Muscle of back (tissue), 13 donors: ENCODE measurements at places on chromosomes 1 and 21. TPM values are rescaled to one million over a fixed set of nuclear protein-coding genes. Genes with fewer than 3 reads are reported as not detected.

DNA sequence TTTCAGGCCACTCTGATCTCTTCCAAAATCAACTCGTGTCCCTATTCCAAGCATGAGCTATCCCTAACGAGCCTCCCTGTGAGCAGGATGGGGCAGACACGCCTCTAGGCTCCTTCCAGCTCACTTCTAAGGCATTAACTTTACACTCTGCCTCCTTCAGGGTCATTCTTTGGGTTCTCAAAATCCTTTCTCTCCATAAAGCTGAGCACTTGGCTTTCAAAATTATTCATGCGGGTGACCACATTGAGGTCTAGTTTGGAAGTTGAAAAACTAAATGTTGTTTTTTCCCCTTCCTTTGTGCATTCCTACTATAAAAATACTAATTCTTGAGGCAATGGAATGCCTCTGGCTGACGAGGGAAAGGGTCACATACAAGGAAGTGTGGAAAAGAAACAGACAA, 33.5 kb upstream of the BMP8B start:
- no peak for DNase-seq

GRCh38 chr1:41538741-41539417, 54.4 kb upstream of the EDN2 start:
- no peak for DNase-seq

- peak; percentile 90 for DNase-seq
These were observed 3.7 kb upstream of the CCN1 start for GRCh38 chr1:85576642-85577418.

DNA sequence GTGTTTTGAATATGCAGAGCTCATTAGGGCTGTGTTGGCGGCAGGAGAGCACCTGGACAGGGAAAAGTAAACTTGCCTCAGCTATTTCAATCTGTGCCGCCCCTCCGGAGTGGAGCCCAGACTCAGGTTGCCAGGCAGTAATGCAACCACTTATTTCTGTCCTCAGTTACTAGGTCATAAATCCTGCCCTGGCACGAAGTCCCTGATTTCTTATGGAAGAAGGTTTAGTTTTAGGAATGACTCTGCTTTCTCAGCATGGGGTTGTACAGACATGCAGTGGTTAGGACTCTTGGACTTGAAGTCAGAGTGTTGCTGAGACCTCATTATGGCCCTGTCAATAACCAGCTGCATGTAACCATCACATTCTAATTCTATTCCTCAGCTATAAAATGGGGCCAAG, 98.3 kb upstream of the FGGY start:
- DNase-seq = no peak

The RNU1-2 gene
- polyA plus RNA-seq = not detected

DNA sequence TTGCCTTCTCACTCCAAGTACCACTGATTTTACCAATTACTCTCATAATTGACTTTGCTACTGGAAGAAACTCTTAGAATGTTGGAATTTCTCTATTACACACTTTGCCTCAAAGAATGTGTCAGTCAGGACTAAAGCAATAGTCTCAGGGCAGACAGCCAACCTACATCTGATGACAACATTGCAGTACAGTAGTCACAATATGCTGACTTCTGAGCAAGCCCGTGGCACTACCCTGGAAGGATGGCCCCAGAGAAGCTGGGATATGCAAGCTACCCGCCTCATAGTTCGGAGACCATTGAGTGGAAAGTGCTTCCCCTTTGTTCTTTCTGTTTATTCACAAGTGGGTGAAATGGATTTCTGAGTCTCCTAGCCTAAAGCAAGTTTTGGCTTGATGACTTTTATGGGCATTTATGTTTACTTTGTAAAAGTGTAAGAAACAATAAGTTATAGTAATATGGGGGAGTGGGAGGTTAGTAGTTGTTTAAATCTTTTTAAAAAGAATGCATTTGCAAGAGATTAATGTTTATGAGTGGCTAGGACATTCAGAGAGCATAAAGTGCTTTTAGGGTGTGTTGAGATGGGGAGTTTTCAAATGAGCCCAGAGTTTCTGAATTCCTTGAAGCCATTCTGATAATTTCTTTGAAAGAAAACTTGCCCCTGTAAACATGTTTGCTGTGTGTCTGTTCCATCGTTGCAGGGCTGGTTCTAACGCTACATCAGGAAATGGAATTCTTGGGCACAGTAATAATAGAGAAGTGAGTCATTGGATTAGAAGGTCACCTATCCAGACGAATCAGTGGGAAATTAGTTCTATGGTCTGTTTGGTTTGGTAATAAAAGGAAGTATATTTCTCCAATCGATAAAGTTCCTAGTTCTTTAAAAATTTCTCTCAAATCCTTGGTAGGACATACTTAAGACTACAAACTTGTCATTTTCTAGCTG, 63.8 kb downstream of the LMO4 start:
- DNase-seq = peak; percentile 63

DNA sequence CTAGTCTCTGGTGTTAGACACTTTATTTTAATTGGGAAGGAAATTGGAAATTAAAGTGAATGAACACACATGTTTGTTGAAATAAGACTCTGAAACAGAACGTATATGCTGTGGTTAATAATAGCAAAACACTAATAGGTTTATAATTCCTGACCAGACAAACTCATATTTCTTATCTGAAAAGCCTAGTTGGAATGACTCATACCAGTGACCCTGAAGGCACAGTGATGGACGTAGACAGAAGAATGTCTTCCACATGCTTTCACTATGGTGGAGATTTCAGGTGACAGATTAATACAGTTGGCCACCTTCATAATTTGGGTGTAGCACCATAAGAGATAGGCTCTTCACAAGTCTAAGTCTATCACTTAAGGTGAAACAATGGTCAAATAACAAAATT, 83.0 kb upstream of the COL11A1 start:
- no peak for DNase-seq

- no peak for DNase-seq
These were observed 23.2 kb downstream of the ITGB2 start for GRCh38 chr21:44897326-44898010.

DNA sequence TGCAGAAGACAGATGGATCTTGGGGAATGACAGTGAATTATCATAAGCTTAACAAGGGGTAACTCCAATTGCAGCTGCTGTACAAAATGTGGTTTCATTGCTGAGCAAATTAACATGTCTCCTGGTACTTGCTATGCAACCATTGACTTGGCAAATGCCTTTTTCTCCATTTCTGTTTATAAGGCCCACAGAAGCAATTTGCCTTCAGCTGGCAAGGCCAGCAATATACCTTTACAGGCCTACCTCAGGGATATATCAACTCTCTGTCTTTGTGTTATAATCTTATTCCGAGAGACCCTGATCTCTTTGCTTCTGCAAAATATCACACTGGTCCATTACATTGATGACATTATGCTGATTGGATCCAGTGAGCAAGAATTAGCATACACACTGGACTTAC, 52.7 kb upstream of the KIAA0040 start:
- DNase-seq = no peak

- peak; percentile 13 for DNase-seq
These were observed 1047.6 kb upstream of the ADGRL4 start for GRCh38 chr1:80054129-80054528.

- DNase-seq = no peak
These were observed 130.2 kb downstream of the ZMYM4 start for GRCh38 chr1:35398739-35399138.

DNA sequence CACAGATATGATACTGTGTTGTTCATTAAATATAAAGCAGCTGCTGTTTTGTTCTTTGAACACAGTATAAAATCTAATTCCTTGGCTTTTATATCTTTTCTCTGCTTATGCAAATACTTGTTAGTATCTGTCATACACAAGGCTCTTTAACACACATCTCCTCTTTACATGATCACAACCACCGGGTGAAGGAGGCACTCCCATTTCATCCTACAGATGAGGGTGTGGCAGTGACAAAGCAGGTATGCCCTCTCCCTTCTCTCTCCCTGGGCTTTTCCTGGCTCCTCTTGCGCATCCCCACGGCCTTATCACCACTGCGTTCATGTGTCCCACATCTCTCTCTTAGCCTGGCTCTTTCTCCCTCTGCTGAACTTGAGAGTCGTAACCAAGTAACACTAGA, 38.2 kb downstream of the JUN start:
- DNase-seq = no peak

DNA sequence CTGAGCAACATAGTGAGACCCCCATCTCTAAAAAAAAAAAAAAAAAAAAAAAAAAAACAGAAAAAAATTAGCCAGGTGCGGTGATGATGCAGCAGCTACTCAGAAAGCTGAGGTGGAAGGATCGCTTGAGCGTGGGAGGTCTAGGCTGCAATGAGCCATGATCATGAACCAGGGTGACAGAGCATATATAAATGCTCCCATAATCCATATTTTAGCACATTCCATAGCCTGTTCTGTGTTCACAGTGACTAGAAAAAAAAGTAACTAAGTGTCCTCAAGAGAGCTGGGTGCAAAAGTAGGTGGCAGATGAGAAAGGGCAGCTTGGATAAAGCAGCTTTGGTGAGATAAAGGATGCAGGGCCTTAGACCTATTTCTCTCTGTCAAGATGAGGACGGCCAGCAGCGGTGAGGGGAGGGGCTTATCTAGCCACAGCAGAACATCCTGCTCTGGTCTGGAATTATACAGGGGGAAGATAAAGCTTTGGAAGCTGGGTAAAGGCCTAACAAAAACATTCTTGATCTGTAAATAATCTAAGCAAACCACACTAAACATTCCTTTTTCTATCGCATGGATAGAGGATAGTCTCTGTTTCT, 205.3 kb downstream of the DAB1 start:
- no peak for DNase-seq

The FCRL5 gene
- 0.12 TPM for polyA plus RNA-seq

DNA sequence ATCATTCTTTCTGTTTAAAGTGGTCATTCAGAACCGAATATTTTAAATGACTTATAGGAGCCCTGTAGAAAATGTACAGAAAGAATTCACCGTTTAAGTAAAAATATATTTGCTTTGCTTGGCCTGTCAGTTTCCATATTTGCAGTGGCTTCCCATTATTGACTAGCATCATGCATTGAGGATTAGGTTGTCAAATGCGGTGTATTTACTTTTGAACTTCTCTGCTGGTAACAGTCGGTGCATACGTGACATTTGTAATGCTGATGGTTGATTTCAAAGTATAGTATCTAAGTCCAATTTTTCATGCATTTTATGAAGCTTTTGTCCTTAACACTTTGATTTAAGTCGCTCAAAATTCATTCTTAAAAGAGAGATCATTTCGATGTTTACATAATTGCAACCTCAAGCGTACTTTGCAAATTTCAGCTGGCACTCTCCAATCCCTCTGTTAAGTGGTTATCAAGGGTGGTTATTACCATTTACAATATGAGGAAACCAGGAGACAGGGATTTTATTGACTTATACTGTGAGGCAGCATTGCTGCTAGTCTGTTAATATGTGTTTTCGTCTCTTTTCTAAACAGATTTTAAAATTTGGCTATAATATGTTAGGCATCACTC, 201.6 kb downstream of the SDCCAG8 start:
- no peak for DNase-seq

The NENF gene
- 72.1 TPM for polyA plus RNA-seq

The SPRR4 gene
- polyA plus RNA-seq = not detected

The DISC1 gene
- 5.2 TPM for polyA plus RNA-seq

The ARHGEF10L gene
- polyA plus RNA-seq = 20.5 TPM

DNA sequence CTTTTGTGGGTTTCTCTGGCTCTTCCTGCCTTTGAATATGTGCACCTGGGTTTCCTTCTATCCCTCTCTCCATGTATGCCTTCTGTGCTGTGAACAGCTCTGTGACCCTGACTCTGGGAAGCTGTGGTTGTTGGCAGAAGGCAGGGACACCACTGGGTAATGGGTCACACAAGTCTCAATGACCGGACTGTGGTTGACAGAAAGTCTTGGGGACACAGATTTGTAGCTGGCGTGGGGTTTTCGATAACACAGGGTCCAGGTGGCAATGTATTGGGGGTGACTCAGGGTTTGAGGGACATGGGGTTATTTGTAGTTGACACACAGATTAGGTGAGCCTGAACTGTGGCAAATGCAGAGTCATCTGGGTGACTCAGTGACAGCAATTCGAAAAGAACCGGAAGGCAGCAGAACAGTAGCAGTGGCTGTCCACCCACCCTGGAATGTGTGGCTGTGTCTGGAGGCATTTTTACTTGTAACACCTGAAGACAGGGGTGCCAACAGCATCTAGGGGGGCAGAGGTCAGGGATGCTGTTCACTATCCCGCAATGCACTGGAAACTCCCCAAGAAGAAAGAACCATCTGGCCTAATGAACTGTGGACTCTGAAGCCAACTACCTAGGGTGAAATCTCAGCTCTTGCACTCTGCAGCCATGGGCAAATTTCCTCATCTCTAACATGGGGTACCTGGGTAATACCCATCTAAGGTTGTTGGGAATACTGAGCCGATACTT, 13.0 kb upstream of the SLC6A9 start:
- DNase-seq = no peak

DNA sequence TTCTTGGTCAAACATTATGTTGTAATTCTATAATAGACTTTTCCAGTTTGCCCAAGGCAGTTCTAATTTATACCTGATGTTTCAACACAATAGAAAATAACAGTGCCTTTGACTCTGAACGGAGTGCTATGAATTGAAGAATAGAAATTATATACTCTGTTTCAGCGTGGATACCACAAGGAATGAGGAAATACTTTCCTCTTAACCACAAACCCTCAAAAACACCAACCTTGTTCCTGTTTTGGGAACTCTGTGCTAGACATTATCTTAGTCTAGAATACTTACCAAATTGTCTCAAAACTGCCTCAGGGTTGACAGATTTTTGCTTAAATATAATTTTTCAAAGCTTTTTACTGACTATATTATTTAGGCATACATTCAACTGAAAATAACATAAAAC, 1629.3 kb downstream of the MRPL39 start:
- peak; percentile 7 for DNase-seq

- no peak for DNase-seq
These were observed 40.0 kb upstream of the PRMT6 start for GRCh38 chr1:107016376-107016978.

DNA sequence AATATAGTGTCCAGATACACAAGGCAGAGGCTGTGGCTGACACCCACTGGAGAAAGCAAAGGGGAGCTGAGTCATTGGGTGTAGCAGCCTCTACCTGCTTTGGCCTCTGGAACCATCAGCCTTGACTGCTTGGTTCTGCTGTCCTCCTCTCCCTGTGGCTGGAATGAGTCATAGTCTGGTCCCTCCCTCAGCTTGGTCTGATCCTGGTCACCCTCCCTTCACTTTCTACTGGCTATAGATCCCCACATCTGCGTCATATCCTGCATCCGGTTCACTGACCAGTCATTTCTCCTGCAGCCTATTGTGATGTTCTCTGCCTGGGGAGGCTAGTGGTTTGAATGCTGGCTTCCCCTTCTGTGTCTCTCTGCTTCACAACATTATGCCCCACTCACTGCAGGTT, 372.8 kb upstream of the DAB1 start:
- DNase-seq = no peak

DNA sequence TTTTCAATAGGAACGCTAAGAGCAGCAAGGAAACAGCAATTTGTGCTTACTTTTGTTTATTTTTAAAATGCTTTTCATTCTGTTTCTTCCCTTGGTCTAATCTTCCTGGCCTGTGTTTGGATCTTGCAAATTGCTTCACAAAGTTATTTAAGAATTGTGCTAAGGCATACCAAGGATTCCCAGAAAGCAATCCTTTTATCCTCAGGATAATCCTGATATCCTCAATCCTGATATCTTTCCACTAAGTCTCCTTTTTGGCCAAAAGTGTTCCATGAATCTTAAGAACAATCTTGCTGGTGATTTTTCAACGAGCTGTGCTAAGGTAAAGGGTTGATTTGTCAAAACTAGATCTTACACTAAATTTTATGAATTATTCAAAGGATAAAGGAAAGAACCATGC, 1577.9 kb downstream of the PLA2G4A start:
- no peak for DNase-seq

GRCh38 chr1:220511785-220512184, 16.2 kb upstream of the MARK1 start:
- no peak for DNase-seq

- DNase-seq = no peak
These were observed 92.3 kb downstream of the SIM2 start for GRCh38 chr21:36791180-36791579.

GRCh38 chr1:219419065-219419464, 193.8 kb downstream of the ZC3H11B start:
- DNase-seq = peak; percentile 14
